Caco-2 (cell line): ENCODE measurements at places on chromosomes 2 and 18.

DNA sequence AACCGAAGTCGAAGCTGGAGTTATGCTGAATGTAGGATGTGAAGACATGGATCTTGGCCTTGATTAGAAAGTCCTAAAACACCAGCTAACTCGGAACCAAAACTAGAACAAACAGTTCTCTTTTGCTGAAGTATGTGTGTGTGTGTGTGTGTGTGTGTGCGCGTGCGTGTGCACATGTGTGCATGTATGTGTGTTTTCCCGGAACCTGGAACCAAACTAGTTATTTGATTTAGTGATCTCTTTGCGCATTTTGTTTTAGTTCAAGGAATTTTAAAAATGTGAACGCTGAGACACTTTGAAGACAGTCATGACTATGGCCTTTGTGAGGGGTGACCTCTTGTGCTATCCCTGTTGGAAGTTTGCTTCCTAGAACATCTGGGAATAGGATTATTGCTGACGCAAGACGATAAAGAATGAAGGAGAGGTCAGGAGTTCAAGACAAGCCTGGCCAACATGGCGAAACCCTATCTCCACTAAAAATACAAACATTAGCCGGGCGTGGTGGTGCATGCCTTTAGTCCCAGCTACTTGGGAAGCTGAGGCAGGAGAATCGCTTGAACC, 23.8 kb downstream of the FHL2 start:
- no peak for DNase-seq

GRCh38 chr2:174996622-174997021, 8.6 kb downstream of the CHN1 start:
- no peak for DNase-seq

DNA sequence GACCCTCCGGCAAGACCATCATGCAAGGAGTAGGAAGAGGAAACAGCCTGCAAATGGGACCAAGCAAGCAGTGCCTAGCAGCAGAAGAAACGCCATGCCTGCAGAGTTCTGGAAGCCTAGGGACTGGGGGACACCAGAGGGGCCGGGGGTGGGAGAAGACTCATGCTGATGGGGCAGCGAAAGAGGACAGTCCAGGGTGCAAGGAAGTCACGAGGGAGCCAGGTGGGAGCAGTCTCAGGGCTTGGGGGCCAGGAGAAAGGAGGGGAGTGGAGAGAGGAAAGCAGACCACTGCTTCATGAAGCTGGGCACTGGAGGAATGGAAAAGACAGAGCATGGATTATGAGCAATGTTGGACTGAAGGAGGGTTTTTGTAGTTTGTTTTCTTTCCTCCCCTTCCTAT, 119.4 kb upstream of the CAPN13 start:
- no peak for DNase-seq

DNA sequence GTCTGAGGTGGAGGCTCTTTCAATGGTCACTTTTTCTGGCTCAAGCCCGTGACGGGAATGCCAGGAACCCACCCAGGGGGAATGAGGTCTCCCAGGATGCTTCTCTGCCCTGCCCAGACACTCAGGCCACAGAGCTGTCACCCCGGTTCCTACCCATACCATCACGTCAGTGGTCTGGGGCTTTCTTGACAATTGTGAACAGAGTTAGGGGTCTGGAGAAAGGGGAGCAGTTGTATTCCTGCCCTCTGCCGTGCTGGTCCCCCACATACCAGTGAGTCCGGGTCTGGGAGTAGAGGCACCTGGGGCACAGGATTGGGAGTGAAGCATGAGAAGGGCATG, 97.2 kb downstream of the B3GNT2 start:
- no peak for DNase-seq
